Thoracic aorta (tissue), 2 donors: ENCODE measurements at places on chromosomes 12 and 14.

- no peak for DNase-seq
Observed at GRCh38 chr12:51672334-51672733, 81.3 kb downstream of the SCN8A start.

- no peak for DNase-seq
Observed at GRCh38 chr14:70317969-70318634, 41.4 kb downstream of the COX16 start.

DNA sequence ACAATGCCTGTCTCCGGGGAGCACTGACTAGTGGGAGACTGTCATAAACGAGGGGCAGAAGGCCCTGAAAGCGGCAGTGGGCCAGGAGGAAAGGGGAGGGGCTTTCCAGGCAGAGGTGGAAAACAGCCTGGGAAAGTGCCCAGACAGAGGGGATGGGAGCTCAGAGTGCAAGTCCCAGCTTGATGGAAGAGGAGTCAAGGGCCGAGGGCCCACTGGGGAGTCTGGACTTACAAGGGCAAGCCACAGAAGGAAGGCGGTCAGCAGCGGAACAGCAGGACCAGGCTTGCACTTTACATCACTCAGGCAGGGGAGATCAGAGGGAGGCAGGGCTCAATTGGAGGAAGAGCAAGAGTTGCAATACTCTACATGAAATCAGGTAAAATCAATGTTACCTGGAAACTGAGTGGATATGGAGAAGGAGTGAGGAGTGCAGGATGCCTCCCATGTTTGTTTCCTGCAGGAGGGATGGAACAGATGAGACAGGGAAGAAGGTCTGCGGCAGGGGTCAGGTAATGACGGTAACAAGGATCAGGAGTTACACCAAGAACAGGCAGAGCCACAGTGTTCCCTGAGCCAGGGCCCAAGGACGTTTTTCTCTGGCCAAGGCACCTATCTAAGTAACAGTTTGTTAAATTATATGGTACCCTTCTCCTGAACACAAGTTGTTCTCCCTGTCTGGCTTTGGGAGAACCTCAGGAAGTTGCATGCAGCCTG, 23.8 kb downstream of the PXN start:
- no peak for DNase-seq

DNA sequence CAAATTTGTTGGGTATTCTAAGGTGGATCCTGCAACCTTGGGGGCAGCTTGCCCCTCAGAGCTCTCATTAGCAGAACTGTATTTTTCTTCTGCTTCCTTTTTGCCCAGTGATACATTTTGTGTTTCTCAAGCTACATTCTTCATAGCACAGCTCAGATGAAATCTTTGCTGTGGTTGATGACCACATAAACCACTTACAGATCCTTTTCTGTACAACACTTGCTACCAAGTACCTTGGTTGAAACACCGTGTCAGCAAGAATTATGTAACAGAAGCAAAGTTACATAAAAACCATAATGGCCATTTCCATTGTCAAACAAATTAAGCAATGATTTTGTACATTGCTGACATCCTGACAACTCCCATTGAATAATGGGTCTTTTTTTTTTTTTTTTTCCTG, 9.7 kb upstream of the PLBD1 start:
- no peak for DNase-seq

GRCh38 chr14:50001999-50002925, 109.4 kb downstream of the ARF6 start:
- no peak for DNase-seq

- DNase-seq = no peak
Observed at GRCh38 chr12:98385641-98386040, 129.7 kb upstream of the TMPO start.

- no peak for DNase-seq
Observed at GRCh38 chr12:20415028-20415427, 46.7 kb downstream of the PDE3A start.

DNA sequence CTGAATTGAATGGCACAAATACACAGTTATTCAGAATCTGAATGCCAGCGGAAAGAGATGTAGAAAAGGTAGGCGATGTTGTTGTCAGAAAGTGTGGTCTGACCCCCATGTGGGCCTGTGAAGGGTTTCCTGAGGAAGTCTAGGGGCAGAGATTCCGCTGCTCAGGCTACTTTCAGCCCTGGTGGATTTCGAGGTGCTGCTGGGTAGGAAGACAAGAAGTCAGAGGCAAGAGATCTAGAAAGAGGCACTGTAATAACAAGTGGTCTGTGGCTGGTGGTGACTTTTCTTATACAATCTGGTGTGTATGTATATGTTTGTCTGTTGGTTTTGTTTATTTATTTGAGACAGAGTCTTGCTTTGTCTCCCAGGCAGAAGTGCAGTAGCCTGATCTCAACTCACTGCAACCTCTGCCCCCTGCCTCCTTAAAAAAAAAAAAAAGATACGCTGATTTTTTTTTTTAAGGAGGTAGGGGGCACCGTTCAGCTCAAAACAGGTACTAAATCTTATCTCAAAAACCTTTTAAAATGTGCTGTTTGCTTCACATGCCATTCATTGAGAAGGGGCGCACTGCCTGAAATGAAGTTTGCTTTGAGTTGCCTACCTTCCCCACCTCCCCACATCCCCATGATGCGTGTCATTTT, 27.1 kb upstream of the MANSC4 start:
- DNase-seq = no peak

GRCh38 chr12:86959766-86960458, 703.7 kb upstream of the MGAT4C start:
- DNase-seq = no peak

- DNase-seq = no peak
Observed at GRCh38 chr12:40222247-40222646, 2.5 kb upstream of the LRRK2 start.

GRCh38 chr12:30462249-30462648, 233.4 kb downstream of the IPO8 start:
- no peak for DNase-seq

- DNase-seq = no peak
Observed at GRCh38 chr12:65882486-65882885, 58.2 kb downstream of the HMGA2 start.

- DNase-seq = no peak
Observed at GRCh38 chr12:10142976-10143589, 13.1 kb upstream of the CLEC7A start.

- no peak for DNase-seq
Observed at GRCh38 chr12:26740991-26741390, 92.0 kb downstream of the ITPR2 start.

GRCh38 chr12:46389031-46389616, 16.6 kb upstream of the SLC38A2 start:
- DNase-seq = no peak

DNA sequence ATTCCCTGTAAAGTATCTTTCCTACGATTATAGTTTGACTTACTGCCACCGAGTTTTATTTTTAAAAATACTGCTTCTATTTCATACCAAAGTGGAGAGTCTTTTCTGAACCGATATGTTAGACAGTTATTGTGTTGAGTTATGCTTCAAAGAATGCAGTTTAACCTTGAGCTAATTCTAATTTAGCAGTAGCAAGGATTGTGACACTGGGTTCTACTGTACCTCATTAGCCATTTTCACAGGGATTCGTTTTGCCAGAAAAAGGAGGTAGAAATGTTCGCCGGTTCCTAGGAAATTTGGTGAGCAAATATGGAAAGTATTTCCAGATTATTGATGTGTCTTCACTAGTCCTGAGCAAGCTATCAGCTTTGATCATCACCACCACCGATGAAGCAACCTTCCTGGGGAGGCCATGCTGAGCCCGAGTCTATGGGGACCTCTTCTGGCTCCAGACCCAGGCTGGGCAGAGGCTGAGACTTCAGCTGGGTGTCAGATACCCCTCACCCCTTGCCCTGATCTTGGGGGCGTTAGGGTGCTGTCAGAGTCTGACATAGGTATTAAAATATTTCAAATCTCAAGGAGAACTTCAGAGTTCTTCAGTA, 13.6 kb downstream of the GLRX5 start:
- DNase-seq = no peak

DNA sequence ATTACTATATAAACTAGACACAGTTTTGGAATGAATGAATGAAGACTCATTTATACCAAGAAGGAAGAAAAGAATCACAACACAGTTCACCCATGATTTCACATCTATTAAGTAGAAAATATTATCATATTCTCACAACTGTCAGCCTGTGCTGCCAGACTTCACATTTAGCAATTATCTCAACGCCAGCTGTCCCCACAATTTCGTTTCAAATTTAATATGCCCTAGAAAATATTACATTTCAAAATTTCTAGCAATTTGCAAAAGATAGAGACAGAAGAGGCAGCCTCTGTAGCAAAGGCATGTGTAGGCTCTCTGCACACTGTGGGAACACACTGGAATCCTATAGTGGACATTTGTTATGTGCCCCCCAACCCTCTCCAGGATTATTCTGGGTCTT, 83.6 kb downstream of the ANKS1B start:
- DNase-seq = no peak

- no peak for DNase-seq
Observed at GRCh38 chr12:121514184-121514742, 66.6 kb downstream of the KDM2B start.

DNA sequence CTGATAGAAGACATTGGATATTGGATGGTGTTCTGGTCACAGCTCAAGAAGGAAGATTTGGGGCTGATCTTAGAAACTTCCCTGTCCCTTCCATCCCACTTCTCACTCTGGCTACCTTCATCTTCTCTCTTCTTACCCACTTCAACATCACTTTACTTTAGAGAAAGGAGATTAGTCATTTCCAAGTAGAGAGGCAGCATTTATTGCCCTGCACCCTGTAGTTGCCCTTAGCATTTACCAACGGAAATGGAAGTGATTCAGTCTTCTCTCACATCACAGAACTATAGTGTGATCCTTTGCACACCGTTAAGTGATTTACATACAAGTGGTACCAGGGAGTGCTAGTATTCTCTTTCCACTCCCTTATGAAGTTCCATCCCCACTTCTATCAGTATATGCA, 52.4 kb downstream of the PHLDA1 start:
- no peak for DNase-seq

GRCh38 chr12:74319886-74320285, 217.7 kb upstream of the ATXN7L3B start:
- DNase-seq = no peak

GRCh38 chr12:73531752-73532151, 1005.9 kb upstream of the ATXN7L3B start:
- no peak for DNase-seq

DNA sequence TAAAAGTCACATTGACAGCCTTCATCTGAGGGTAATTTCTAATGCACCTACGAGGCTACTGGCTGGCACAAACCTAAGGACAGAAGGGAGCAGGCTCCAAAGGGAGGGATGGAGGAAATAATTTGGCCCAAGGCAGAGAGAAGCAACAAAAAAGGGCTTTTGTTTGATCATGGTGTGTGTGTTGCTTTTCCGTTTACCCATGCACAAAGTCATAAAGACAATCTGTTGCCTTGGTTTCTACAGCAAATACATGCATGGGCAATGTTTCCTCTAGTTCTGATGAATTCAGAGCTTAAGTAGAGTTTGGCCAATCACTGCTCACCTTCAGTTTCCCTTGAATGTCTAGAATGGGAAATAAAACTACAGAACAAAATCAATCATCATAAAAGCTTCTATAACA, 262.5 kb upstream of the CAND1 start:
- DNase-seq = no peak

GRCh38 chr12:52953181-52953841, 4.4 kb downstream of the KRT18 start:
- no peak for DNase-seq

- no peak for DNase-seq
Observed at GRCh38 chr12:115828168-115828567, 449.3 kb downstream of the MED13L start.

GRCh38 chr12:131713349-131713748, 2.5 kb downstream of the SFSWAP start:
- no peak for DNase-seq

DNA sequence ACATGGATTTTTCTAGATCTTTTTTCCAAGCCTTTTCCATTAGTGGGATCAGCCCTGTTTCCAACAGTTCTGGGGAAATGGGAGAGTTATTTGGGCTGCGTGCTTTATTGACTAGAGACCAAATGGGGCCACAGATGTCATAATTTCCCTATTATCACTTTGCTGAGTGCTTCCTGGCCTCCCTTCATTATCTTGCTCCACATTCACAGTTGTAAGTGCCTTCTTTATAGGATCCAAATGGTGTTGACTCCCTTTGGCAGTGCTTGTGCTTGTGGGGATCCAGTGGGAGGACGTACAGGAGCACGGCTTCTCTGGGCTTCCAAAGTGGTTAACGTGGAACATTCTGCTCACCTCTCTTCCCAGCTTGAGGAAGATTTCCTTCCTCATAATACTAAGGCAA, 141.0 kb upstream of the RMST start:
- DNase-seq = no peak
